ENCODE measurements at places on chromosomes 16 and 17.

DNA sequence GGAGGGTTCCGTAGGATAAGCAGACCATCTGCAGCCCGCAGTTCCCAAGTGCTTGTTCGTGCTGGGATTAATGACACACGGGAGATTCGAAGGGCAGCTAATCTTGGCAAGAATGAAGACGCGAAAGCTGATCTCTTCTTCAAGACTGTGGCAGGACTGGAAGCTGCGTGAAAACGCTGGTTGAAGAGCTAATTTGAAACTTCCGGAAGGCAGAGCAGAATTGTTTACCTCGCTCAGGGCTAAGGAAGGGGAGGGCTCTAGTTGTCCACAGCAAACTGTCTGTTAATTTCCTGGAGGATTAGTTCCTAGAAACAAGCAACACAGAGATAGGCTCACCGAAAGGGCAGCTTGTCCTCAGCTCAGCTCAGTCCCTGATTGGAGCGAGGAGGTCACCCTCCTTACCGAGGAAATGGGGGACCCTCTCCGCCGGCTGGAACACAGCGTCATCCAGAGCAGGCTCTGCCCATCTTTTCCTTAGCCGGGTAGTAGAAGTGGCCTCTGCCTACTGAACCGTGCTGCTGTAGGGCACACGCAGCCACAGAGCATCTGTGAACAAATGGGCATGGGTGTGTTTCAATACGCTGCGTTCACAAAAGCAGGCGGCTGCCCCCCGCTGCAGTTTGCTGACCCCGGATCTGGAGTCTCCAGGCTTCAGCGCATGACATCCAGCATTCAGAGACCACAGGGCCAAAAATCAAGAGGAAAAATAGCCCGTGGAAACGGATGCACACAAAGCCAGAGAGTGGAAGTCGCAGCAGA, 16.7 kb upstream of the BAIAP2 start:
- DNase-seq, result no peak

- DNase-seq, result no peak
Observed at GRCh38 chr17:69468207-69468606, 53.7 kb downstream of the MAP2K6 start.

- DNase-seq, result no peak
Observed at GRCh38 chr16:11402051-11402744, 56.9 kb downstream of the RMI2 start.

DNA sequence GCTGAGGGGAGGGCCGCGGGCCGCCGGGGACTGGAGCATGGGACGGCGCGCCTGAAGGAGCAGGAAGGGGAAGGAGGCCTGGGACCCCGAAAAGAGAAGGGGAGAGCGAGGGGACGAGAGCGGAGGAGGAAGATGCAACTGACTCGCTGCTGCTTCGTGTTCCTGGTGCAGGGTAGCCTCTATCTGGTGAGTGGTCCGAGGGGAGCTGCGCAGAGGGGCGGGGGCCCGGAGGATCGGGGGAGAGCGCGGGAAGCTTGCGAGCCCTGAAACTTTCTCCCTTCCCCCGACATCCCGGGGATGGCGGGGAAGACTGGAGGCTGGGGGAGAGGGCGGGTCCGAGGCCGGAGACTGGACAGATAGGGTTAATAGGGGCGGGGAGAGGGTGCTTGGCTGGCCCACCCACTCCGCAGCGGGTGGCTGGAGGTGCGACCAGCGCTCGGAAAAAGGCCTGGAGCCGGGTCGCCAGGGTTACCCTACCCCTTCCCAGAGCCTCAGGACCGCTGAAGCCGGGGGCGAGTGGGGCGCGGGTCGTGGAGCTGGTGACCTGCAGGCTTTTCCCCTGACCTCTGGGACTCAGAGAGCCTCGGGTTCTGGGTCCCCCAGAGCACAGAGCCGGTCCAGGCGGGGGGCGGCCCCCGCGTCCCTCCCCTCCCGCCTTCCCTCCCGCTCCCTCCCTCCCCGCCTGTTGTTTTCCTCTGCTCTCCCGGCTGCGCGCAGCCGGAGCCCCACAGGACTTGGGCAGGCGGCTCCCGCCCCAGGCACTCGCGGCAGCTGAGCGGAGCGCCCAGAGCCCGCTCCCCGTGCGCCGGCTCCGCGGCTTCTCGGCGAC, 631 bp downstream of the NXPH3 start:
- DNase-seq, result peak; percentile 9

DNA sequence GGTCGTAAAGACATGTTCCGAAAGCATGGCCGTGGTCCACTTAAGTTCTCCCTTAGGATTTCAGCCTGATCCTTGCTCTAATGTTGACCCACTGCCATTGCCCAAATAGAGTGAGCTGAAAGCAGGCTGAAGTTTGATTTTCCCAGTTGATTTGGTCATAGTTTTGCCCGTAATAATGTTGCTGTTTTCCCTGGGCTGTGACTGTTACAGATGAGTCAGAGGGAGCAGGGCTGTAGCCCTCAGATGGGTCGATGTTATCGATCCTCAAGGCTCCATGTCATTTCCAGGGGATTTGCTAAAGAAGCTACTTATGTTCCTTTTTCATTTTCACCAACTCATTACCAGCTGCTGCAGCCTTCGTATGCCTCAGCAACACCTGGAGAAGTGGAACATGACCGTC, 169.0 kb upstream of the ZFHX3 start:
- DNase-seq, result no peak

DNA sequence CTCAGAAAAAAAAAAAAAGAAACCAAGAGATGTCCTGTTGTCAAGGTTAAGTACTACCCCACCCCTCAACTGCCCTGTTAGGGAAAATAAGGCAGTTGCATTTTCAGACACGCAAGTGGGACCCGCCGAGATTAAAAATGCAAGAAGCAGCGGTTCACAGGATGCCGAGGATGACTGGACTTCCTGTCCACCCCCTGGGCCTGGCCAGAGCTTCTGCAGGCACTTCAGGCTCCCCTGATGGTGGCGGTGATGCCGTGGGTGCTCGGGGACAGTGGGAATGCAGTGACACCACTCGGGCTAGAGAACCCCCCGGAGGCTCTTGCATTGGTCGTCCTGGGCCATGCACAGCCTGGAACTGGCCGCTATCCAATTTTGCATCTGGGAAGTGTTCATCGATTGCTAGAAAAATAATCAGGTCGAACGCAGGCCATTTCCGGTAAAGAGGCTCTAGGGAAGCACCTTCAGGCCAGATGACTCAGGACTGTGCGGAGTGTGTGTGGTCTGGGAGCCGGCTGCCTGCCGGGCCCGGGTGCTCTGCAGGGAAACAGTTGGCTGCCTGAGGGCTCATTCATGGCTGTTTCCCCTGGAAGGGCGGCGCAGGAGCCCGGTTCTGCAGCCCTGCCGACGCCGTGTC, 13.4 kb upstream of the CRISPLD2 start:
- no peak for DNase-seq

DNA sequence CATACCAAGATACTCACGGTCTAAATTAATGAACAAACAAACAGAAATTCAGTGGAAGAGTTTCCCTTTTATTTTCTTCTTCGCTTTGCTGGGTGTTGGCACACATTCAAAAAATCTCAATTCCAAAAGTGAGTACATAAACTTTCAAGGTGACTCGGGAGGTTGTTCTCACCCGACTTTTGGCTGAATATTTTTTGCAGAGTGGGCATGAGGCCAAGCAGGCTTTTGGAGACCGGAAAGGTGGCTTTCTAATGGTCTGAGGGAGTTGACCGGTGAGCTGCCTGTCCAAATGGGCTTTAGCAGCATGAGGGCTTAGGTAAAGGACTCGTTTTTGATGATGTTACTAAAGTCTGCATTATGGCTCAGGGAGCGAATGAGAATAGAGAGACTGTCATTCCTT, 318.7 kb downstream of the CPPED1 start:
- no peak for DNase-seq

GRCh38 chr16:48911700-48912099, 301.7 kb upstream of the N4BP1 start:
- DNase-seq, result no peak

- DNase-seq, result no peak
Observed at GRCh38 chr16:1914084-1914608, 4.1 kb downstream of the HS3ST6 start.

- peak; percentile 66 for DNase-seq
Observed at GRCh38 chr17:71725811-71726210, 395.0 kb upstream of the SOX9 start.

GRCh38 chr17:77237232-77238008, 96.7 kb downstream of the SEC14L1 start:
- DNase-seq, result no peak

DNA sequence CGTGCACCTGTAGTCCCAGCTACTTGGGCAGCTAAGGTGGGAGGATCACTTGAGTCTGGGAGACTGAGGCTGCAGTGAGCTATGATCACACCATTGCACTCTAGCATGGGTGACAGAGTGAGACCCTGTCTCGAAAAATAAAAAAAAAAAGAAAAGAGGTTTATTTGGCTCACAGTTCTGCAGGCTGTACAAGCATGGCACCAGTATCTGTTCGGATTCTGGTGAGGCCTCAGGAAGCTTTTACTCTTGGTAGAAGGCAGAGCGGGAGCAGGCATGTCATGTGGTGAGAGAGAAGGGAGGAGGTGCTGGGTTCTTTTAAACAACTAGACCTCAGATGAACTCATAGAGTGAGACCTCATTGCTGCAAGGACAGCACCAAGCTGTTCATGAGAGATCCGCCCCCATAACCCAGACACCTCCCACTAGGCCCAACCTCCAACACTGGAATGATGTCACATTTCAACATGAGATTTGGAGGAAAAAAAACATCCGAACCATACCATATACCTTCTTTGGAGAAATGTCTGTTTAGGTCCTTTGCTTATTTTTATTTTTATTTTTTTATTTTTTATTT, 10.3 kb upstream of the RMI2 start:
- DNase-seq, result no peak

DNA sequence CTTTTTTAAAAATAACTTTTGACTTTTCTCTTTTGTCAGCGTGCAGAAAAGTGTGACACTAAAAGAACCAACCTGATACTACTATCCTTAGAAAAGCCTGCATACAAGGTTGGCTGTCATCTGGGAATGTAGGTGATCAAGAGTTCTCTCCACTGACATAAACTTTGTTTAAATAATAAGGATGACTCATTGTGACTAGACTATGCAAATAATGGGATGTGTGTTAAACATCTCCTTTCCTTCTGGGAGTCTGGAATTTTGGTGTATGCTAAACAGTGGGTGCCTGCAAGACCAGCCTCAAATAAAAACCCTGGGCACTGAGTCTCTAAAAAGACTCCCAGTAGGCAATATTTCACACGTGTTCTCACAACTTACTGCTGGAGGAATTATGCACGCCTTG, 373.4 kb downstream of the CNTNAP4 start:
- DNase-seq, result no peak

- peak; percentile 82 for DNase-seq
Observed at GRCh38 chr17:79695293-79695790, 35.4 kb upstream of the ENPP7 start.

DNA sequence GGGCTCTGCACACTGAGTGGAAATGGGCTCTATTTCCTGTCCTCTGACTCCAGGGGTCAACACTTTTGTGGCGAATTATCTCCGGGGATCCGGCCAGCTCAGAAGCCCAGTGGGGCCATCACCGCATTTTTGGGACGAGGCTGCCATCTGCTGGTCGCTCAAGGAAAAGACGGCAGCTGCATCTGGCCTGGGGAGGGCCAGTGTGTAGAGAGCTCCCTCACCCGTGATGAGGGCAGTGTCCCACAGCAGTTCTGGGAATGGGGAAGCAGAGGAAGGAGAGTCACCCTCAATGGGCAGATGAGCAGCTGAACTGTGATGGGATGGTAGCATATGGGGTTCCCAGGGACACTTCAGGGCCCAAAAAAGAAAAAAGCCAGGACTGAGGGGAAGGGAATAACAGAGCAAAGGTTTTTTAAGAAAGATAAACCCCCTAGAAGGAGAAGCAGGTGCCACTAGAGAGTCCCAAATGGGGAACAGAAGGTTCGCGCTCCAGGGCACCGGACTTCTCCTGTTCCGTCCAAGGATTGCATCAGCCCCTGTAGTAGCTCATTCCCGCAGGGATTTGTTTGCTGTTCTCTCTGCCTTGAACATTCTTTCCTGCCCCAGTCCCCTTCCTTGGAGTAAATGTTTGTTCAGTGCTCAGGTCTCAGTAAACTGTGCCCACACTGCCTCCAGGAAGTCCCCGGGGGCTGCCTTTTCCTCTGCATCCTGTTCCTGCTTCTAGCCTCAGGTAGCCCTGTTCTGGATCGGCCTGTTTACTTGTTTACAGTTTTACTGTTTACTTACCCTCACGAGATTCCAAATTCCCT, 9.3 kb upstream of the ABCC12 start:
- DNase-seq, result no peak

DNA sequence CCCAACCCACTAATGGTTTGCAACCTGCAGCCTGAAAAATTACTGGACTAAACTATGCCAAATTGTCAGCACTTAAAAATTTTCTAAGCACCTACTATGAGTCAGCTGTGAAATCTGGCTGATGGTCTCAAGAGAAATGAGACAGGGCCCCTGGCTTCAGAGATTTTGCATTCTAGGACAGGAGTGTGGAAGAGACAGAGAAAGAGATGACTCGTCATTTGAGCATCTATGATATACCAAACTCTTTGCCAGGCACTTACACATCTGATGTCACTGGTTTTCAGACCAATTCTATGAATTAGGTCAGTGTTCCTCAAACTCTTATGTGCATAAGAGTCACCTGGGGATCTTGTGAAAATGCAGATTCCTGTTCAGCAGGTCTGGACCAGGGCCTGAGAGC, 44.4 kb downstream of the CLEC19A start:
- no peak for DNase-seq

DNA sequence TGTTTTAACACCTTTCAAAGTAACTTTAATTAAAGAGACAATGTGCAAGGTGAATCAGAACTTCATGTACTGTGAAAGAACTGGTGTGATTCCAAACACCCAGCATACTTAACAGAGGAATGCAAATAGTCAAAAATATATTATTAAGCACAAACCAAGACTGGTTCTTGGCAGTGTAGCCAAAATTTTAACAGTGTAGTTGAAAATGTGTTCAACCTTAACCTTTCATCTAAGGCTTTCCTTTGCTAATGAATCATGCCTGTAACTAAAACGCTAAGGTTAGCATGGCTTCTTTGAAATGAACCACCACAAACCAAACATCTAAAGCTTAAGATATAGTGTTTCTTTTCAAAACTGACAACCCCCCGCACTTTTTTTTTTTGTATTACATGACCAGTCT, 146.3 kb upstream of the AXIN2 start:
- no peak for DNase-seq

DNA sequence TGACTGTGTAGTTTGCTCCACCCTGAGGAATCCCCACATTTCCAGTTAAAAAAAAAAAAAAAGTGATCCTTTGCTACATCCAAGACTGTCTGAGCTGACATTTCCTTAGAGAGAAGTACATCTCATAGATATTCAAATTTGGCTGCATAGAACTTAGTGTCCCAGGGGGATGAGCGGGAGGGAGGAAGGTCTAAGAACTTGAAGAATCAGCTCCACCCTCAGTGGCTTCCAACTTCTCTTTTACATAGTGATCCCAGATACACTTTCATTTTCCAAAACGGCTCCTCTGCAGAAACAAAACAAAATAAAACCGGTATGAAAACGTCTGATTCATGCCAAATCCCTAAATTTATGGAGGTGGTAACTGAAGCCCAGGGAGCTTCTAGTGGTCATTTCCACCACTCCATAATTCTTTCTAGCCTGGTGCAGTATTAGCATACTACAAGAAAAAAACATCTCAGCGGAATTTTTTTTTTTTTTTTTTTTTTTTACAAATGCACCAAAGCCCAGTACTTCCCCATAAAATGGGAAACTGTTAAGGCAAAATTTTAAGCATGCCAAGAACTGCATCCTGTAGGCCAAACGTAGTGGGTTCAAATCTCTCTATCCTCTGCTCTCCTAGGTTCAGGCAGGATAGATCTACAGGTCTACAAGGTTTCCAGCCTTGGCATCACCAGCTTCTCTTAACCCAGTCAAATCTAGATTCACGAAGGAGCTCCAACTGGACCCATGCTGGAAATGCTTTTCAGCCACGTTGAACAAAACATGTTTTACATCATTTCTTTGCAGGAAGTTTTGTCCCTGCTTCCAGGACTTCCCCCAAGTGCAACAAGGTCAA, 29.3 kb downstream of the MAF start:
- no peak for DNase-seq

All from NCI-H446 (cell line).